ENCODE measurements at places on chromosomes 7 and 10.

- DNase-seq, result no peak
Measured at GRCh38 chr10:98363220-98363619, 51.8 kb downstream of the PYROXD2 start.

DNA sequence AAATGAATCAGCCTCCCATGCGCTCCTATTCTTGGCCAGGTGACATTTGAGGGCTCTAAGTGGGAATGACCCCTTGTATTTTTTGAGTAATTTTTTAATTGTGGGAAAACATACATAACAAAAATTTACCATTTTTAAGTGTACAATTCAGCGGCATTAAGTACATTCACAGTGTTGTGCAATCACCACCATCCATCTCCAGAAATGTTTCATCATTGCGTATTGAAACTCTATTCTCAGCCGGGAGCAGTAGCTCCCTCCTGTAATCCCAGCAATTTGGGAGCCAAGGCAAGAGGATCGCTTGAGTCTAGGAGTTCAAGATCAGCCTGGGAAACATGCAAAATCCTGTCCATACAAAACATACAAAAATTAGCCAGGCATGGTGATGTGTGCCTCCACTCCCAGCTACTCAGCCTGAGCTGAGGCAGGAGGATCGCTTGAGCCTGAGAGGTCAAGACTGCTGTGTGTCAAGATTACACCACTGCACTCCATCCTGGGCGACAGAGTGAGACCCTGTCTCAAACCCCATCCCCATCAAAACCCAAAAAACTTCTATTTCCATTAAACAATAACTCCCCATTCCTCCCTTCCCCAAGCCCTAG lies 2.5 kb downstream of the ANTXRL start:
- DNase-seq, result no peak

GRCh38 chr10:94107191-94107590 lies 113.5 kb downstream of the PLCE1 start:
- no peak for DNase-seq

DNA sequence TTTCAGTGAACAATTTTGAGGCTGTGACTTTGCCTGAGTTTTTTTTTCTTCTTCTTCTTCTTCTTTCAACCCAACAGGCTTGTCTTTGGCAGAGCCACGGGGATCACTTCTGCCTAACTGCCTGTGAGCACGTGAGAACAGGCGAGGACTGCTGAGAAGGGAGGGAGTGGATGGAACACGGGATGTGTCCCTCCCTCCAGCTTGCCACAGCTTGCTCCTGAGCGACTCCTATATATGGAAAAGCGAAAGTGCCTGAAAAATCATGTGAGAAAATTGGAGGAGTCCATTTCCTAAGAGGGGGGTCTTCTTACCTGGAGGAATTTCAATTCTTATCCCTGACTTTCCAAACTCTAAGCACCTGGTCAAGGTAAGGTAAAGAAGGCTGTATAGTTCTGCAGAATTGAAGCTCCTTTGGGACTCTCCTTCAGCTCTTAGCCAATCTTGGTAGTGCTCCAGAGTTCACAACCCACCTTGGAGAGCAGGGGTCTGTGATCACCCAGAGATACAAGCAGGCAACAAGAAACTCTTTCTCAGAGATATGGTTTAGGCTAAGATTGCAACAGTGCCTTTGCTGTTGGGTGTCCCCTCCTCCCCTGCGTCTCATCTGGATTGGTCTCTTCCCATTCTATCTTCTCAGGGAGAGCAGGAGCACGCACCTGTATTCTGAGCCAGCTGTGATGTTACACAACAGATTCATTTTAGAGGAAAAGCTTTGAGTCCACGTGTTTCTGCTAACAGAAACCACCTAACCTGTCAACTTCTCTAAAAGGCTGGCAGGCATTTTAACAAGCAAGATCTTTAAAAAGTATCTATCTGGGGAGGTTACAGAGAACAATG lies at the start of gene MAT1A:
Gene MAT1A, minus strand, starts transcription at position 208 of the 837 bp plus-strand sequence. CDS start 235 bp downstream, outside the sequence.
- no peak for DNase-seq

GRCh38 chr10:124821520-124821919 lies 19.9 kb downstream of the ABRAXAS2 start:
- no peak for DNase-seq

- no peak for DNase-seq
Measured at GRCh38 chr7:111840528-111840927, 278.2 kb upstream of the IMMP2L start.

DNA sequence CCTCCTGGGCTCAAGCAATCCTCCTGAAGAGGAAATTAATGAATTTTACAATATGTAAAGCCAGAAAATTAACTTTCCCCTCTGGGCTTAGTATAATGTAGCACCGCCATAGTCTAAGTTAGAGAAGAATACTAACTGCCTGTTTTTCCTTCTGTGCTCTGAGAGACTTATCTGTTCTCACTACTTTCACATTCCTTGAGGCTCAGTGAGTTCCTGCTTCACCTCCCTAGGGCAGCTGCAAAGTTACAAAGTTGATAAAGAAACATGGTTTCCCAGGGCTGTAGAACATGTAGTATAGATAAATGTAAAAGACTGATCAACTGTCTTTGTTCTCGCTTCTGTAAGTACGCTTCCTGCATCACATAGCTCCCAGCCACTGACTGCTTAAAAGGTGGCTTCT lies 16.0 kb upstream of the OLAH start:
- DNase-seq, result no peak

- no peak for DNase-seq
Measured at GRCh38 chr10:112791447-112791846, 158.6 kb upstream of the TCF7L2 start.

DNA sequence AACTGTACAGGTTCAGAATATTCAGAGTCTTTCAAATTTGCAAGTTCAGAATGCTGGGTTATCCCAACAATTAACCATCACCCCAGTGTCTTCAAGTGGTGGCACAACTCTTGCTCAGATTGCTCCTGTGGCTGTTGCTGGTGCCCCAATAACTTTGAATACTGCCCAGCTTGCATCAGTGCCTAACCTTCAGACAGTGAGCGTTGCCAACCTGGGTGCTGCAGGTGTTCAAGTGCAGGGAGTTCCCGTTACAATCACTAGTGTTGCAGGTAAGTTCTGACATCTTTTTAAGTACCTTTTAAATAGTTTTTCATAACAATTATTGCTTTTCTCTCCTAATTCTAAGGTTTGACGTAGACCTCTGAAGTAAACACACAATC lies 2.7 kb downstream of the SP4 start:
- no peak for DNase-seq

GRCh38 chr7:14191686-14192098 lies 202.2 kb upstream of the ETV1 start:
- DNase-seq, result no peak

GRCh38 chr7:104627516-104627915 lies 299.1 kb downstream of the LHFPL3 start:
- no peak for DNase-seq

DNA sequence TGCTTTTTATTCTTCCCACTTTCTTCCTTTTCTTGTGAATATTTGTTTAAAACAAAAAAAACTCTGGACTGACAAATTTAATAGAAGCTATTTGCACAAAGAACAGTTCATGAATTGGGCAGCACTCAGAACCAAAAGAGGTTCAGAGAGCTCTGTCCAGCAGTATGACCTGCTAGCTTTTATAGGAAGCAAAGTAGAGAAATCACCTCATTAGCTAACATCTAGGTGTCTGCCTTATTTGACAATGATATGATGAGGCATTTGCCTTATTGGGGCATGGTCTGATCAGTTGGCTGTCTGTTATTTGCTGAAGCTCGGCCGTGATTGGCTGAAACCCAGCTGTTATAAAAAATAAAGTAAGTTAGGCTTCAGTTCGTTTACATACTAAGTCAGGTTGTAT lies 819 bp upstream of the TRIM4 start:
- DNase-seq, result no peak

- DNase-seq, result peak; percentile 63
Measured at GRCh38 chr10:102782673-102783551, 39.2 kb downstream of the WBP1L start.

GRCh38 chr10:26335574-26336093 lies 102.5 kb upstream of the APBB1IP start:
- no peak for DNase-seq

DNA sequence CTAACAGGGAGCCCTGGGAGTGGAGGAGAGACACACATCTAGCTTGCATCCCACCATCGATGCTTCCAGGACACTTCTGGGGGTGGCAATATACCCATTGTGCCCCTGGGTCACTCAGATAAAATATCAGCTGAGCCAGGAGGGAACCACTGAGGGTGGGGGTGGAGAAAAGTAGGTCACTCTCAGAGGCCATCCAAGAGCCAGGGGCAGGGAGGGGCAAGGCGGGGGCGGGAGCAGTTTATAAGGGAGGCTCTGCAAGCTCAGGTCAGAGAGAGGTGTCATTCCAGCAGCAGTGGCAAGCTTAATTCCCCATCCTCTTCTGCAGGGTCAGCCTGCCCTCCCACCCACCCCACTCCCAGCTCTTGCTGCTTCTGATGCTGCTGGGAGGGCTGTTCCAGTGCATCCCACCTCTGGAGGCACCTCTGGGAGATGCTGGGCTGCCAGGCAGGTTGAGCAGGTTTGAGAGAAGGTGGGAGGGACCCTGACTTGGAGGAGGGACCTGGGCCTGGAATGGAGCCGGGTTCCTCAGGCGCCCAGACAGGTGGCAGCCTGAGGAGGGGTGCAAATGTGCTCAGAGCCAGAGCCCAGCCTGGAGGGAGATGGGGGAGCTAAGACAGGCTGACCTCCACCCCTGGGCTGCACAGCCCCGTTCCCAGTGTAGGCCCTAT lies 20.1 kb upstream of the TLX1 start:
- DNase-seq, result no peak

DNA sequence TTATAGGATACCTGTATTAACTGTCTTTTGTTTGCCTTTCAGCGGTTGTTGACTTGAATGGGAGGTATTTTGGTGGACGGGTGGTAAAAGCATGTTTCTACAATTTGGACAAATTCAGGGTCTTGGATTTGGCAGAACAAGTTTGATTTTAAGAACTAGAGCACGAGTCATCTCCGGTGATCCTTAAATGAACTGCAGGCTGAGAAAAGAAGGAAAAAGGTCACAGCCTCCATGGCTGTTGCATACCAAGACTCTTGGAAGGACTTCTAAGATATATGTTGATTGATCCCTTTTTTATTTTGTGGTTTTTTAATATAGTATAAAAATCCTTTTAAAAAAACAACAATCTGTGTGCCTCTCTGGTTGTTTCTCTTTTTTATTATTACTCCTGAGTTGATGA lies 26.6 kb downstream of the RBM17 start:
- no peak for DNase-seq

GRCh38 chr7:134752006-134752760 lies 27.3 kb upstream of the CALD1 start:
- DNase-seq, result no peak

- no peak for DNase-seq
Measured at GRCh38 chr7:95822717-95823116, 50.4 kb downstream of the DYNC1I1 start.

GRCh38 chr7:66246554-66247171 lies 41.5 kb downstream of the TPST1 start:
- DNase-seq, result no peak

DNA sequence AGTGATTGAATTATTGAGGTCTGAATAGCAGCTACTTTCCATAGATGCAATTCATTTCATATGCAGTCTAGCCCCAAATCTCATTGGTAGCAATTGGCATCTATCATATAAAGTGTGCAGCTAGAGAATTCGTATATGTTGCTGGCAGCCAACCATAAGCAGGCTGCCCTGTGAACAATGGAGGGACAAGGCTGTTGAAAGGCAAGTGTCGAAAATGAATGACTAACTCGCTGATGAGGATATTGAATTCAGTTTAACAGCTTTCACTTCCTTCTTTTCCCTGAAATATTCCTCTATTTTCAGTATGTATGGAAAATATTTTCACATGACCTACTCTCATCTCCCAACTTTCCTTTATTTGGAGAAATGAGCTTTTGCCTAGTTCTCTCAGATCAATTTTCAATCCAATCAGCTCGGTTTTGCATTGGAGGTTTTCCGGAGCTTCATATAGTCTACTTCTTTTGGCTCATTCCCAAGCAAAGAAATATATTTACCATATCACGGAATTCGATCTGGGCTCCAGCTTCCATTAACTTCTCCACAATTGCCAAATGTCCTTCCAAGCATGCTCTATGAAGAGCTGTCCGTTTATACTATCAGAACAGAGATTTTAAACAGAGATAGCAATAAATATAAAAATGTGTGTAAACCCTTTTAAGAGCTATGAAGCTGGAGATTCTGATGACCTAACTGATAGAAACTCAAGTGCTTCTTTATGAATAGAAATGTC lies 3.5 kb downstream of the ANKRD1 start:
- DNase-seq, result no peak

GRCh38 chr7:115306586-115306985 lies 384.7 kb downstream of the MDFIC start:
- no peak for DNase-seq

GRCh38 chr10:760622-761021 lies 71.2 kb upstream of the DIP2C start:
- DNase-seq, result no peak

GRCh38 chr10:96675846-96676245 lies 44.5 kb downstream of the PIK3AP1 start:
- no peak for DNase-seq

DNA sequence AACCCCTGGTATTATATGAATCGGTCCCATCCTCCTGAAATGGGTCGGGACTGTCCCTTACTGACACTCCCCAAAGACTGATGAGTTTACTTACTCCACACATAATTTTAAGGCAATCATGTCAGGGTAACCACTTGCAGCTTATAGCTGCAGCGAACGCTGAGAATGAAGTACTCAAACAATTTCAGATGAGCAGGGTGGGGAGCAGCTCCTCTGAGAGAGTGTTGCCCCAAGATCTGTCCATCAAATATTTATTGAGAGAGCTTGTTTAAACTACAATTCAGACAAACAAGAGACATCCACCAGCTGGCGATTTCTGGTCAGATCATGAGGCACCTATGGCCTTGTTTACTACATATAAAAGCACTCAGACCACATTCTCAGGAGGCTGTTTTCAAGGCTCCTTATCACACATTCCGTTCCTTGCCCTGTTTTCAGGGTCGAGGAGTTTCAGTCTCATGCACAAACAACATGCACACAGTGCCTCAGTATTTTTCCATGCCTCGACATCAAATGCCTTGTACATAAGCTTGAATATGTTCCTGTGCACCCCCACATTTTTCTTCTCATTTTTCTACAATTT lies 80.1 kb downstream of the THSD7A start:
- no peak for DNase-seq

DNA sequence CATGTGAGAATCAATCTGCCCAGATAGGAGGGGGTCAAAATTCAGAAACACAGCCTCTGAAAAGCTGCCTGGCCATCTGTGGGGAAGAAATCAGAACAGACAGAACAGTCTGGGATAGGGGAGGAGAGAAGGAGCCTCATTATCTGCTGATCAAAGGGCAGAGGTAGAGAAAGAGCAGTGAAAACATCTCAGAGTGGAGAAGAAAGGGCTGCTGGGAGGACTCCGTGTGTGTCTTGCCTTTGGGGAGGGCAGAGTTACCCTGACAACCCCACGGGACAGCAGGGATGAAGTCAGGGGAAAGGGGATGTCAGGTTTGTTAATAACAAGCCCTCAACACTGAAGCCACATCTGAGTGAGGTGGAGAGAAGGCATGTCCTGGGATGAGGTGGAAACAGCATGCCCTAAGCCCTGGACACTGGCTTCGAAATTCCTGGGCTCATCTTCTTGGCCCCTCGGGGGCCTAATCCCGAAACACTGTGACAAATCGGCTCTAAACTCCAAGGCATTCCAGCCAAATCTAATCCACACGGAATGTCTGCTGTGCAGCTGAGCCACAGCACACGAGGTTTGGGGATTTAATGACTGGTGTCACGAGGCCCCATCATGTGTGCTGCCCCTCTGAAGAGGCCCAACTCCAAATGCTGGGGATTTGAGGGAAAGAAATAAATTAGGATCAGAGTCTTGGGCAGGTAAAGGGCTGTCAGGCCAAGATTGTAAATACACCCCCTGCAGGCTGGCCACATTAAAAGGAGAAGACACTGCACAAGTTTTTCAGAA lies 82.8 kb upstream of the FGFR2 start:
- DNase-seq, result no peak

Data from brain pericyte (primary cell).